GM12865 (cell line): ENCODE measurements at places on chromosomes 4 and X.

GRCh38 chr4:121784975-121785374 is 16.1 kb upstream of the EXOSC9 start:
- DNase-seq, result no peak

- DNase-seq, result peak; percentile 35
These were observed 13.5 kb downstream of the PRKX start for GRCh38 chrX:3699821-3700381.

GRCh38 chr4:20408611-20409010 is 156.9 kb downstream of the SLIT2 start:
- no peak for DNase-seq

DNA sequence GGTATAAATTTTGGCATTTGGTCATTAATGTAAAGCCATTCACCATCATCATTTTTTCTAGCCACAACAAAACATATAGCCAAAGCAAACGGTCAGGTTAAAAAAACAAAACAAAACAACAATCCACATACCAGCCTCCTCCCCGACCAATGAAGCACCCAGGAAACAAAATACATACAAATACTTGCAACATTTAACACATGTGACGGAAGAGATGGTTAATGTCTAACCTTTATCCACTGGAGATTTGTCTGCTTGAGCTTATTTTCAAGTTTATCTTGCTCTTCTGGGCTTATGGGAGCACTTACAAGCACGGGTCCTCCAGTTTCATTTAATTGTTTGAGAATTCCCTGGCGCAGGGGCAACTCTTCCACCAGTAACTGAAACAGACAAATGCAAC is 857.5 kb upstream of the FTHL17 start:
- DNase-seq, result no peak

GRCh38 chr4:25938366-25938765 is 24.3 kb downstream of the SMIM20 start:
- DNase-seq, result peak; percentile 34

GRCh38 chr4:180668732-180669131 is 1574.5 kb upstream of the TENM3 start:
- DNase-seq, result no peak

DNA sequence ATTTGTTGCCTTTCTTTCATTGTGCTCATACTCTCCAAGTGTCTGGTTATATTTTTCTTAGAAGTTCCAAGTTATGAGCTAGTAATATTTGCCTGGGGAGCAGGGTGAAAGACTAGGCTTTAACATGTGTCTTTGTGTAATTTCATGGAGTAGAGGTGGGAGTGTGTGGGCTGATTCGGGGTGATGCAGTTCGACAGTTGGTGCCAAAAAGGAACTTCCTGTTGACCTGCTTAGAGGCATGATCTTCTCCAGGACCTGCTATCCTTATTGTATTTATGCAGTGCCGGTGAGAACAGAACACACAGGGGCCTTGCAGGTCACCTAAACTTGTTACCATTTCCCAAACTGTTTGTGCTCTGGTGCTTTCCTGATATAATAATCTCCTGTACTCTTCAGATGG is 21.2 kb downstream of the USP53 start:
- DNase-seq, result peak; percentile 10

DNA sequence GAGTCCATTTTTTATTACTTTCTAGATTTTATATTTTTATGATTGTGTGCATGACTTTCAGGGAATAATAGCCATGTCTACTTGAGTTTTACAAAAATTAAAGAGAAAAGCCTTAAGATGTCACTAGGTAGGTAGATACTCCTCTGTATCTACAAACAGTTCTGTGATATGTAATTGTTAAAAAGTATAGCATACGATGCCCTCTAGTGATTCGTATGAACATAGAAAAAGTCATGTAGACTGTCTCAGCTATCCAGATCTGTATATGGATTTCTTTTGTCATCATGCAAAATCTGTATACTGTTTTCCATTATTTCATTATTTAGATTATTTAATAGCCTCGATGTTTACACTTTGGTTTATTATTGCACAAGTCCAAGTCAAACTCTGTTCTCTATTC is 856.6 kb downstream of the CENPC start:
- no peak for DNase-seq

DNA sequence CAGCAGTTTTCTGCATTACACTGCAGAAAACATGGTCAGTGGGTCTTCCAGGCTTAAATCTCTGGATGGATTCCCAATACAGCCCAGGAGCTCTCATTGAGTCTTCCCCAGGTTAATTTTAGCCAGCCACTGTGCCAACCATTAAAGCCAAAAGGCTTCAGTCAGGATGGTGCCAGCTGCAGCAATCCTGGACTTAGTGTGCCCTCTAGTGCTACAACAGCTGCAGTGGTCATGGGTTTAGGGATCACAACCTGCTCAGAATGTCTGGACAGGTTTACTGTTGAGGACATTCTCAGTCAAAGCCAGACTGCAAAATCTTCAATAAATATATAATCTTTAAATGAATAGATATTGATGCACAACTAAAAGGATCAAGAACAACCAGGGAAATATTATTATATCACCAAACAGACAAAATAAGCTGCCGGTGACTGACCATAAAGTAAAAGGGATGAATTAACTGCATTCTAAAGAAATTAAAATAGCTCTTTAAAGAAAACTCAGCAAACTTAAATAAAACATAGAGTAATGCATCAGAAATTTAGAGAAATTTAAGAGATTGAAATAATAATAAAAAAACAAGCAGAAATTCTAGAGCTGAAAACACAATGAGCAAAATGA is 639.9 kb downstream of the SPOCK3 start:
- peak; percentile 74 for DNase-seq

- no peak for DNase-seq
These were observed 61.6 kb downstream of the CHST7 start for GRCh38 chrX:46635186-46635585.

- peak; percentile 80 for DNase-seq
These were observed 21.7 kb downstream of the LETM1 start for GRCh38 chr4:1834047-1834775.
